Epithelial cell of proximal tubule (primary cell): ENCODE measurements at places on chromosomes 1 and 21.

DNA sequence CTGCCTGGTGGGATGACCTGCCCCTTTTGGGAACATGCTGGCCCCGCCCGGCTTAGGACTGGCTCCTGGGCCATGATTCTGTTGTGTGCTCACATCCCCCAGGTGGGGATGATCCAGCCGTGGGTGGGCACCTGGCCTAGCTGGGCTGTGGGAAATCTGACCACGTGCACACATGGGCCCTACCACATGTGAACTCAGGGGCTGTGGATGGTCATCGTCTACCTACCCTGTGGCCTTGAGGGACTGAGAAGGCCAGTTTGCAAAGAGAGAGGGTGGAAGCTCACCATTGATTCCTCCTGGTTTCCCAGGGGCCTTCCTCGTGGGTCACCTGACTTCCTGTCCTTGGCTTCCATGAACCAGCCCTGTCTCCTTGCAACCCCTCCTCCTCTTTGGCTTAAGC, 19.4 kb upstream of the PCP4 start:
- DNase-seq = no peak

GRCh38 chr1:8382608-8383505, 64.9 kb downstream of the SLC45A1 start:
- no peak for DNase-seq

GRCh38 chr1:2890221-2890850, 88.8 kb upstream of the TTC34 start:
- DNase-seq = no peak

- no peak for DNase-seq
Observed at GRCh38 chr1:40621821-40622450, 43.5 kb downstream of the RIMS3 start.

DNA sequence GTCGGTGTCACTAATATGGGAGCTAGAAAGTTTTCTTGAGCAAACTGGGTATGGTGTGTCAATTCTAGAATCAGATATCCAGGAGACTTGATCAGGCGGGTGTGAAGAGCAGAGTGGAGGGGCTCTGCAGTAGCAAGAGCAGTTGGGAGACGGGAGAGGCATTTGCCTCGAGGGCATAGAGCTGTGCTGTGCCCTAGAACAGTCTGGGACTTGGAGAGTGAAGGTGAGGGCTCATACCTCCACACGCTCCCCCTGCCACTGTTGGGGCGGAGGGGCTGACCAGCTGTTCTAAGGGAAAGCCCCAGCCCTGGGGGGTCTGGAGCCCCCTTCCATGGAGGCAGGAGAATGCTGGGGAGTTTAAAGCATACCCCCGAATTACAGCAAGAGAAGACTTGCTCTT, 33.8 kb downstream of the SIM2 start:
- no peak for DNase-seq

- DNase-seq = no peak
Observed at GRCh38 chr1:228437424-228437962, 20.8 kb upstream of the TRIM17 start.

DNA sequence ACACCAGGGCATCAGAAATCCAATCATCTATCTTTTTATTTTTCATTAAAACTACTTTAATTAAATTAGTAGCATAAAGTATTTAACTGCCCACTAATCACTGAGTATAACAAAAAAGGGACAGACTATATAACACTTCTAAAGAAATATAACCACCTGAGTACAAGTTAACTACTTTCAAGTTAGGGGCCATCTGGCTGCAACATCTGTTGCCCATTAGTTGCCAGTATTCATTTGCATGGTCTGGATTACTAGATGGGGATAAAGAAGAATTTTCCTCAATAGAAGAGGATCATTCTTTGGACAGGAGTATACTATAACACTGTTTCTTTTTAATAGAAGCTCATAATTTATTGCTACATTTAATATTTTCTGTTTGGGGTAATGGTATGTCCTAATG, 446.4 kb downstream of the AMY1C start:
- DNase-seq = no peak

DNA sequence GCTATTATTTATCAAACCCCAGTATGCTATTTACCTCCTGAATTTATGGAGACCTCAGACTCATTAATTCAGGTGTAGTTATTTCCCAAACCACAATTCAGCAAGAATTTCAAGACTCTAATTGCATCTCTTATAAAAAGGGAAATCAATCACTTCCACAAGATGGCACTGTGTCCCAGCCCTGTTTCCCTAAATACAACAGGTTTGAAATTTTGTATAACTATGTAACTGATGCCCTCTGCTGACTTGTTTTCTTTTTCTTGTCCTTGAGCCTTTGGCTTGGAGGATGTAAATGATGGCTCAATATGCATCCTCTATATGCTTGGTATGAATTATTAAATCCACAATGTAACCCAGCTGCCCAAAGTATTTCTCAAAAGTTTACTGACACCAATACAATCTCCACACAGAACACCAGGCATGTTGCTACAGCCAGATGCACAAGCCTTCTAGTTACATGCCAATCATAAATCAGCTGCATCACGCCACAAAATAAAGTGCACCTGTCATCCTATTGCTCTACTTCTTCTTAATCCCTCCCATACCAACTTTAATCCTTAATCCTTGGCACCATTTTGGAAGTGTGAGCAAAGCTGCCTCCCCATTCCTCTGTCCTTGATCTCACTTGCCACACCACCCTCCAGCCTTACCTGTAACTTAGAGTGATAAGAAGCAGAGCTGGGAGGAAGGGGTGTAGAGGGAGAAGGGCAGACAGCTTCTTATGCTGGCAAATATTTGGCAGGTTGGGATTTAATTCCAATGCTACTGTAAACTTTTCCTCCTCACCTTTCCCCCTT, 9.0 kb downstream of the C1orf105 start:
- no peak for DNase-seq

DNA sequence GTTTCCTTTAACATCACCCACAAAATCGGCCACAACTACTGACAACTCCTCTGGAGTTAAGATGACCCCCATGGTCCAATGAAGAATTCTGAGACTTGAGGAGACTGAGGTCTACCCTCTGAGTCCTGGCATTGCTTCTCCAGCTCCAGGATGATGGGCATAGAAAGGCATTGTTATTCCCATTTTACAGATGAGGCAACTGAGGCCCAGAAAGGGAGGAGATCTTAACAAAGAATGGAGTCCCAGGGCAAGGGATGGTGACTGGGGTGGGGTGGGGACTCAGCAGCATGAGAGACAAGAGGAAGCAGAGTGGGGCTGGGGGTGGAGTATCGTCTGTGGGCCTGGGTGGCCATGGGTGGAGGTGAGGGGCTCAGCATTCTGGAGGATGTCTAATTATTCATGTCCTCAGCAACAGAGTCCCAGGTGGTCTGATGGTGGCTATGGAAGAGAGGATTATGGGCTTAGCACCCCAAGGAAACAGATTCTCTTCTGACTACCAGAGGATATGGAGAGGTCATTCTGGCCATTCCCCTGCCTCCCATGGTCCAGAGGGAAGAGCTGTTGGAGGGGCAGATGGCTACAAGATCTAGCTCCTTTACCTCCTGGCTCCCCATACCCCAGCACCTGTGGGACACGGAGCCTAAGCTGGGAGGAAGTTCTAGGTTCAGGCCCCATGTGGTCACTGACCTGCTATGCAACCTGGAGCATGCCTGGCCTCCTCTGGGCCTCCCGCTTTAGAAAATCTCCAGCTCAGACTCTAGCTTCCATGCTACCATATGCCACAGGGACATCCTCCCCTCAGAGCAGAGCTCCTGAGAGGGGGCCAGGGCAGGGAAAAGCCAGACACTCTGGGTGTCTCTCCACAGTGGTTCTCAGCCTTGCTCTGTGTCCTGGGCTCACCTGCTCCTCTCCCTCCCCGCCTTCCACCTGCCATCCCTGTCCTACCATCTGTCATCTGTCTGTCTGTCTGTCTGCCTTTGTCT, 37.4 kb upstream of the DMBX1 start:
- no peak for DNase-seq

GRCh38 chr1:115467790-115468189, 129.7 kb upstream of the NGF start:
- DNase-seq = no peak

- DNase-seq = no peak
Observed at GRCh38 chr1:201061049-201061448, 37.5 kb upstream of the KIF21B start.

GRCh38 chr1:89832496-89833127, 11.8 kb downstream of the LRRC8D start:
- DNase-seq = no peak

DNA sequence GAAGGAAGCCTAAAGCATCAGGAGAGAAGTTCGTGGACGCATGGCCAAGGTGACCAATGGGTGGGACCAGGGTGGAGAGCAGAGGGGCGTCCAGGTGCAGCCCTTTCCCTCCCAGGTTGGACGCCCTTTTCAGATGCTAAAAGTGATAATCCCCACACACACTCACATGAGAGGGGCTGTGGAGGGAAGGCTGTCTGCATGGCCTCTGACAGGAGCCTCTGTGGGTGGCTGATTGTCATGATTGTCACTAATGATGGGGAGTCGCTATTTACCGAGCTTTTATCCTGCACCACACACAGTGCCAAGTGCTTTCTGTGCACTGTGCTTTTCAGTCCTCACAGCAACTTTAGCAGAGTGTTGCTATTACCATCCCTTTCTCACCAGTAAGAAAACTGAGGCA, 27.1 kb upstream of the C1QA start:
- no peak for DNase-seq

DNA sequence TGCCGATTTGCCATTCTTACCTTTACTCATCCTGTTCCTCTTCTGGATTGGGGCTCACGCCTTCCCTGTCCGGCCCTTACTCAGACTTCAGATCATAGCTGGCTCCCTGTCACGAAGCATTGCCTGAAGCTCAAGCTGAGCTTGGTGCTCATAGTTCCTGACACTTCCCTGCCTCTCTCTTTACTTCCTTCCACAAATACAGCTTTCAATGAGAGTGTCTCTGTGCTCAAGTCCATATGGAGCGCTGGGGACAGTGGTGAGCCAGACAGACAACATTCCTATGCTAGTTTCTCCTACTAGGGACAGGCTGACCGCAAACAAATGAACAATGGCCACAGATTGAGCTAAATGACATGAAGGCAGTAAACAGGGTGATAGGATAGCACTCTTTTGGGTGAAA, 38.1 kb downstream of the HHAT start:
- DNase-seq = no peak

- no peak for DNase-seq
Observed at GRCh38 chr1:228176024-228176395, 10.4 kb downstream of the IBA57 start.

DNA sequence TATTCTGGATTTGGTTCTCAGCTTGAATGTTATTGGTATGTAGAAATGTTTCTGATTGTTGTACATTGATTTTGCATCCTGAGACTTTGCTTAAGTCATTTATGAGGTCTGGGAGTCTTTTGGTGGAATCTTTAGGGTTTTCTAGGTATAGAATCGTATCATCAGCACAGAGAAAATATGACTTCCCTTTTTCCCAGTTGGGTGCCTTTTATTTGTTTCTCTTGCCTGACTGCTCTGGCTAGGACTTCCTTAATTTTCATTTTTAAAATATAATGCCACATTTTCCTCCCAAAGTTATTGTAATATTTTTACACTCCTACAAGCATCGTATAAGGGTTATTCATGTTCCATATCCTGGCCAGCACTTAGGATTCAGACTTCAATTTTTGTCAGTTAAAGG, 111.1 kb downstream of the FNBP1L start:
- no peak for DNase-seq

- DNase-seq = peak; percentile 22
Observed at GRCh38 chr1:92951141-92951582, 10.1 kb downstream of the DIPK1A start.

DNA sequence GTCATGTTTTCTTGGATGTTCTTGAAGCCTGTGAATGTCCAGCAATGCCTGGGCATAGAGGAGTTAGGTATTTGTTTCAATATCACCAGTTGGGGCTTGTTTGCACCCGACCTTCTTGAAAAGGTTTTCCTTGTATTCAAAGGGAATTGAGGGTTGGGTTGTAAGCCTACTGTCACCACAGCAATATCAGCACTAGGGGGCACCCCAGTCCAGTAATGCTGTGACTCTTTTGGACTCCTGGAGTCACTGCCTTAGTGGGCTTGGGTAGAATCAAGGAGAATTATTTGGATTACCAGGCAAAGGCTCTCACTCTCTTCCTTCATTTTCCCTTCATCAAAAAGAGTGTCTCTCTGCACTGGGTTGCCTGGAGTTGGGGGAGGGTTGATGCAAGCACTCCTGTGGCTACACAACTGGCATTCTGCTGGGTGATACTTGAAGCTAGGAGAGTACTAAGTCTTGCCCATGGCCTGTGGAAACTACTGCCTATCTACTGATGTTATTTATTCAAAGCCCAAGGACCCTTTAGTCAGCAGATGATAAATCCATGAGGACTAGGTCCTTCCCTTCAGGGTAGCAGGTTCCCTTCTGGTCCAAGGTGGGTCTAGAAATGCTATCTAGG, 34.5 kb downstream of the OR10R2 start:
- DNase-seq = no peak

DNA sequence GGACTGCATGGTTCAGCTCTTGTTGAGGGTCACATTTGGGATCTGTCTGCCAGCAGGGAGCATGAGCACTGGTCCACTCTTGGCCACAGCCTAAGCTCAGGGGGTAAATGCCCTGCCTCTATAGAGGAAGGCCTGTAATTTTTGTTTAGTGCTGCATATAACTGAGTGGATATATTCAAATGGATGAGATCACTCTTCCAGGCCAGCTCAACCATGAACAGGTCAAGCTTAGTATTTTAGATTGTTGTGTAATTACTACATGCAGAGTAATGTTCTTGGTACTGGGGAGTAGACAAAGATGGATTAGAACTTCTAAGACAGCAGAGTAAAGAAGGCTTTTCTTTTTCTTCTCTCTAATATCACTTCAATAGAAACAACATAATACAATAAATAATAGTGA, 376.9 kb downstream of the GPATCH2 start:
- DNase-seq = no peak

DNA sequence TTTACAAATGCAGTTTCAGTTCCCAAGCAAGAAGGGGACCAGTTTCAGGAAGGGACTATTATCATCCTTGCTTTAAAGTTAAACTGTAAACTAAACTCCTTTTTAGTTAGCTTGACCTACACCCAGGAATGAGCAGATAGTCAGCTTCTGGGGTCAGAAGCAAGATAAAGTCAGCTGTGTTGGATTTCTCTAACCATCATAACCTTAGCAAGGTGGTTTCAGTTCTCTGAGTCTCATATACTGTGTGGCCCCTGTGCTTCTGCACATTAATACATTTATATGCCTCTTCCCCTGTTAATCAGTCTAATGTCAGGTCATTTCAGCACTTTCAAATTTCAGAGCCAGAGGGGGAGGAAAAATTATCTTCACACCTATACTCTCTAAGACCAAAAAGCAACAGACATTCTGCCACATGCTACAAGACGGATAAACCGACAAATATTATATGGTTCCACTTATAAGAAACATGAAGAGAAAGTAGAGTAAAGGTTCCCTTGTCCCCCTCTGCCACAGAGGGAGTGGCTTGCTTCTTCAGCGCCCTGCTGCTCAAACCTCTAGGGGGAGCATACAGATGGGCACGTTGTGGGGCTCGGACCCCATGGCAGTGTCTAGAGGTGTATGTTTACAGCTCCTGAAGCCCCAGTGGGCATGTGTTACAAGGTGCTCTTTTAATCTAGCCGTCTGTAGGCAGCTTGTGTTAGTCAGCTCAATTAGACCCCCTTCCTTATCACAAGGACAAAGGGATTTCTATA, 89.1 kb downstream of the SMYD3 start:
- no peak for DNase-seq
